ENCODE measurements at places on chromosomes 16 and 17. TPM values are rescaled to one million over a fixed set of nuclear protein-coding genes. Genes with fewer than 3 reads are reported as not detected.

TBC1D26 gene
- total RNA-seq: 0.05 TPM

C1QTNF1 gene
- 1.5 TPM for total RNA-seq

KRT32 gene
- 0.72 TPM for total RNA-seq

PRR35 gene
- total RNA-seq: 2.2 TPM

PRR29 gene
- 0.10 TPM for total RNA-seq
